ENCODE measurements at places on chromosomes 11 and 22.

GRCh38 chr11:34940026-34940677 is 23.7 kb downstream of the PDHX start:
- no peak for DNase-seq

DNA sequence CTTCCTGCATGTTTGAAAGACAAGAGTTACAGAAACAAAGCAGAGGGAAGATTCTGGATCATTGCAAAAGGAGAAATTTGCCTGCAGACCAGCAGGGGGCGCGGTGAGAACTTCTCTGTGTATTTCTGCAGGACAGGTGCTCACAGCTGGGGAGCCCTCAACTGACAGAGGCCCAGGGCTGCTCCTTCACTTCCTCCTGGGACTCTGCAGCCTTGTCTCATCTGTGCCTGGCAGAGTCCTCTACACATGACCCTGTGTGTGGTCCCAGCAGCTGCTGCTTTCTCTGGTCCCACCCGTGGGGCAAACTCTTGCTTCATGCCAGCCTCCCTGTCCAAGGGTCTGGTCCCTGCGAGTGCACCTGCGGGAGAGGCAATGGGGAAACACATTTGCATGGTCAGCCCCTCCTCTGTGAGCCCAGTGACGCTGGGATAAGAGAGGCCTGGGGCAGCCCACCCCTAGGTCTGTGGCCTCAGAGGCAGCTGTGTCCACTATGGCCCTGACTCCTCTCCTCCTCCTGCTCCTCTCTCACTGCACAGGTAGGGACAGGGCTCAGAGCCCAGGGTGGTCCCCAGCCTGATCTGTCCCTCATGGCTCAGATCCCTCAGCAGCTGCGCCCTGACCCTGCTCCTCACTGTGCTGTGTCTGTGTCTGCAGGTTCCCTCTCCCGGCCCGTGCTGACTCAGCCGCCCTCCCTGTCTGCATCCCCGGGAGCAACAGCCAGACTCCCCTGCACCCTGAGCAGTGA is 43.2 kb upstream of the VPREB1 start:
- DNase-seq, result no peak

GRCh38 chr11:128467041-128467440 is 120.3 kb downstream of the ETS1 start:
- no peak for DNase-seq

DNA sequence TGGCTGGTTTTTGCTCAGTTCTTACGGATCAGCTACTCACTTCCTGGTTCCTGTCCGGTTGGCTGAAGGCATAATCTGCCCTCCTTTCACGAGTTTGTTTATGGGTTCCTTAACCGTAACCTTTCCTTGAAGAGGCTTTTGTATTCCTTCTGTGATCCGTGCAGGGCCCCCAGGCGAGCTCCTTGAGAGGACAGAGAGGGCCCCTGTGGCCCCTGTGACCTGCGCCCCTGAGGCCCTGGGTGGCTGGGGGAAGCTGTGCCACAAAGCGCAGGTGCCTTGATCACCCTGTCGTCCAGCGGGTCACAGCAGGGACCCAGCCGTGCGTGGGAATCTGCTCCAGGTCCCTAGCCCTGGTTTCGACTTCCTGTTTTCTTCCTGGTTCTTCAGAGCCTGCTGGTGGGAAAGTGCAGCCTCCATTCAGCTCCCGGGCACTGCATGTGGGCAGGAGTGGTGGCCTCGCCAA is 27.8 kb upstream of the FADD start:
- no peak for DNase-seq

DNA sequence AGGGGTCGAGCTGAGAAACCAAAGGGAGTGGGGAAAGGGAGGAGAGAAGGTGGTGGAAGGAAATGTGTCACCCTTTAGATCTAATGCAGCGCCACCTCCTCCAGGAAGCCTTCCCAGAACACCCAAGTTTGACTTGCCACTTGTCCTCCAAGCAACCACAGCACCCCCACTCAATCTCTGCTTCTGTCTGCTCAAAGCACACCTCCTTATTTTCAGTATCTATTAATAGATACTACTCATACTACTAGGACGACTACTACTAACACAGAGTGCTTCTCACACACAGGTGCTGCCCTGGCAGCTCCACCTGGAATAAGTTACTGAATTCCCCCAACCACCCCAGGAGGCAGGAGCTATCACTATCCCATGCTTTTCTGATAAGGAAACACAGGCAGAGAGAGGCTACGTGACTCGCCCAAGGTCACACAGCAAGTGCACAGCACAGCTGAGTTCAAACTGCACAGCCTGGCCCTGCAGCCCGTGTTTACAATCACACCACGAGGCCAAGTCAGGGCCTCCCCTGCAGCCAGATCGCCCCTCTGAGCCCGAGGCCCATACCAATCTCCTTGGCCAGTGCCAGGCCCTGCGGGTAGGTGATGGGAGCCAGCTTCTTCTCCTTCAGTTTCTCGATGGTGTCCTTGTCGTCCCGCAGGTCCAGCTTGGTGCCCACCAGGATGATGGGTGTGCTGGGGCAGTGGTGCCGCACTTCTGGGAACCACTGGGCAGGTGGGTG is 13.2 kb downstream of the RAC2 start:
- peak; percentile 45 for DNase-seq

DNA sequence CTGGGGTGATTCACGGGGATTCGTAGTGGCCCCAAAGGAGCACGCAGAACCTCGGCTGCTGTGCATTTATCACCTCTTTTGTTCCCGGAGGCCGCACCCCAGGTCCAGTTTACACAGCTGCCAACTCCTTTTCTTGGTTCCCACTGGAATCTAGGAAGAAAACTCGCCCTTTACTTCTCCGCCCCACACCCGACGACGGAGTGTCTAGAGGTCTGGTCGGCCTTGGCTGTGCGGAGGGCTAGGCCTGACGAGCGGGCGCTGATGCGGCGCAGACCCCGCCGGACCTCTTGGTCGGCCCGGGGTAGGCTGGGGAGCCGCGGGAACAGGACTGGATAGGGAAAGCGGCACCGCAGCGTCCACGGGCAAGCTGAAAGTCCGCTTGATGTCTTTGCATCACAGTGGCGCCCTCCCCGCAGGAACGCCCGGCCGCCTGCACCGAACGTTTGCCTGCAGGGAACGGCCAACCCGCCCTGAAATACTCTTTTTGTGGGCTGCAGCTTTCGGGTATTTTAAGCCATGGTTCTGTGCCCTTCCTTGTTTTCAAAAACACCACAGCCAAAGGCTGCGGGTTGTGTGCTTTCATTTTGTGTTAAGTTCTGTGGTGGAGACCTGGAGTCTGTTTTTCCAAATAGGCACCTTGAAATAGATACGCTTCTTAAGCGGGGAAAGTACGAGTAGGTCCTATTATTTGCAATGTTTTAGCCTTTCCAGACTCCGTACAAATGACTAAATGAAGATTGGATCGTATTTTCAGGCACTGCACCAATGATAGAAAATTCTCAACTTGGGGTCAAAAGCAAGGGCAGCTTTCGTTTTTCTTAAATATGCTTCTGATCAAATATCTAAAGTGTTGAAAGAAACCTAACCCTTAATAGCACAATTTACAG is 829 bp upstream of the ZBED5 start:
- DNase-seq, result peak; percentile 52

DNA sequence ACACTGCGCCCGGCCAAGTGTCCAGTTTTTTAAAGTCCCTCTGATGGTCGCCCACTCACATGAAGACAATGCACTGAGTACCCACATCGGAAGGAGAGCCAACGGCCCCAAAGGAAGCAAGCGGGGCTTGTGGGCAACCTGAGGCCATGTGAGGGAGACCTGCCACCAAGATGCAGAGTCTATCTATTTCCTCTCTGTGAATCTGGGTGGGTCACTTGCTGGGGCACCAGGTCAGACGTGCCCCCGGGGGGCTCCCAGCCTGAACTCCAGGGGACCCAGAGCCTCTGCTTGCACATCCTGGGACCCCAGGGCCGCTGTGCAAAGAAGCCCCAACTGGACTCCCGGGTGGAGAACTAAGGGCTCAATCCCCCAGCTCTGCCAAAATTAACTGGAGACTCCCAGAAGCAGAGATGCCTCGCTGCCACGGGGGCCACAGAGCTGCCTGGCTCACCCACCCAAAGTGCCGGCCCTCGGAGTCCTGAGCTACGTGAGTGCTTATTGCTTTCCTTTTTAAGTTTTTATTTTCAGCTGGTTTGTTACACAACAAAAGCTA is 106.4 kb downstream of the BRD1 start:
- no peak for DNase-seq

- DNase-seq, result no peak
Measured at GRCh38 chr11:2963112-2963754, 28.9 kb downstream of the NAP1L4 start.

GRCh38 chr11:19121646-19122045 is 4.7 kb downstream of the ZDHHC13 start:
- peak; percentile 5 for DNase-seq

DNA sequence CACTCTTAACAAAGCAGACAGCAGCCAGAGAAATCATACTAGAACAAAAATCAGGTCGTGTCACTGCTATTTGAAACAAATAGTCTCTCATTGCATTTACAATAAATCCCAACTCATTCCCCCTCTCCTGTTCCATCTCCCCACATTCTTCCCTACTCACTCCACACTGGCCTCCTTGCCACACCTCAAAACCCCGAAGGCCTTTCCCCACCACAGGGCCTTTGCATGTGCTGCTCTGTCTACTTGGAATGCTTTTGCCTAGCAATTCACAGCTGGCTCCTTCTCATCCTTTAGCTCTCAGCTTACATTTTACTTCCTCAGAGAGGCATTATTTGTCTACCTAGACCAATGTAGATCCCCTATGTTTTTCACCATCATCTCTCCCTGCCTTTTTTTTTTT is 6.3 kb upstream of the THOC5 start:
- no peak for DNase-seq

DNA sequence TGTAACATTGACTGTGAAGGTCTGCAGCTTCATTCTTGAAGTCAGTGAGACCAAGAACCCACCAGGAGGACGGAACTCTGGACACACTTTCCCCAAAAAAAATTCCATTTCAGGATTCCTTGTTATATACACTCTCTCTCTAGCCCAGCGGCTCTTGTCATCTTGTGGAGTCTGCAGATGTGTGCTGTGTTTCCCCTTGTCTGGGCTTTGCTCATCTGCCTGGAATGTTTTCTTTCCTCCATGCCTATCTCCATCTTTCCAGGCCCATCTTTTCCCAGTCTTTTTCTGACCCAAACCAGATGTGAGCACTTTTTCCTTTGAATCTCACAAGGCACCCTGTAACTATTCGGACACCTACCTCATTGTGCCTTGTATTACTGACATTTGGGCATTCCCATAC is 5.1 kb upstream of the DRG1 start:
- no peak for DNase-seq

DNA sequence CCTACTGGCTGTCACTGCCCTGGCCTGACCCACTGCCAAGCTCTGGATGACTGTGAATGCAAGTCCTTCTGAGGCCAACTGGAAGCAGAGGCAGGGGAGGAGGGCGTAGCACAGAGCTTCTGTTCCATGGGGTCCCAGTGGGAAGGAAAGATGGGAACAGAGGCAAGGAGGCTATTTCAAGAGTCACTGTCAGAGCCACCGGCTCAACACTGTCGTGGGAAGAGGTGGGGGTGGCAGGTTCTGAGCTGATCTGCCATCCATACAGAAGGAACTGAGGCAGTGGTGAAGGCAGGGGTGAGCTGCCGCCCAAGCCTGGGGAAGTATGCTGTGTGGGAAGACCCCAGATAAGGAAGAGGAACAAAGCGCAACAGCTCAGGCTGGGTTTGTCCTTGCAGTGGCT is 54.7 kb downstream of the SGSM3 start:
- no peak for DNase-seq

DNA sequence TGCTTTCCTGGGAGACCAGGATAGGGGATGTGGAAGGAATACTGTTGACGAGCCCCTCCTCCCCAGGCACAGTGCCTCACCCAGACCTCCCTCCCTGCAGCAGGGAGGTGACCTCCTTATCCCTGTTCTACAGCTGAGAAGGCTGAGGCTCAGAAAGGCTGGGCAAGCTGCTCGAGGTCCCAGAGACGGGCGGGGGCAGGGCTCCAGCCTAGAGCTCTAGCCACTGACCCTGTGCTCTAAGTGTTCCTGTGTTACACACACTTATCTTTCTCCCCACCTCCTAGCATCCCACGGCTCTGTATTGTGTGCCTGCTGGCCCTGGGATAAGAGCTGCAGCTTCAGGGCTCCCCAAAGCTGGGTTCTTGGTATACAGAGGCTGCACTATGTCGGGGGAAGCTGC is 7.9 kb downstream of the CCDC134 start:
- DNase-seq, result no peak

GRCh38 chr22:36726007-36726380 is 22.4 kb upstream of the CACNG2 start:
- DNase-seq, result no peak

GRCh38 chr11:11579012-11579988 is 42.5 kb downstream of the GALNT18 start:
- no peak for DNase-seq

GRCh38 chr22:38570779-38571364 is 889 bp upstream of the DMC1 start:
- DNase-seq, result peak; percentile 20

DNA sequence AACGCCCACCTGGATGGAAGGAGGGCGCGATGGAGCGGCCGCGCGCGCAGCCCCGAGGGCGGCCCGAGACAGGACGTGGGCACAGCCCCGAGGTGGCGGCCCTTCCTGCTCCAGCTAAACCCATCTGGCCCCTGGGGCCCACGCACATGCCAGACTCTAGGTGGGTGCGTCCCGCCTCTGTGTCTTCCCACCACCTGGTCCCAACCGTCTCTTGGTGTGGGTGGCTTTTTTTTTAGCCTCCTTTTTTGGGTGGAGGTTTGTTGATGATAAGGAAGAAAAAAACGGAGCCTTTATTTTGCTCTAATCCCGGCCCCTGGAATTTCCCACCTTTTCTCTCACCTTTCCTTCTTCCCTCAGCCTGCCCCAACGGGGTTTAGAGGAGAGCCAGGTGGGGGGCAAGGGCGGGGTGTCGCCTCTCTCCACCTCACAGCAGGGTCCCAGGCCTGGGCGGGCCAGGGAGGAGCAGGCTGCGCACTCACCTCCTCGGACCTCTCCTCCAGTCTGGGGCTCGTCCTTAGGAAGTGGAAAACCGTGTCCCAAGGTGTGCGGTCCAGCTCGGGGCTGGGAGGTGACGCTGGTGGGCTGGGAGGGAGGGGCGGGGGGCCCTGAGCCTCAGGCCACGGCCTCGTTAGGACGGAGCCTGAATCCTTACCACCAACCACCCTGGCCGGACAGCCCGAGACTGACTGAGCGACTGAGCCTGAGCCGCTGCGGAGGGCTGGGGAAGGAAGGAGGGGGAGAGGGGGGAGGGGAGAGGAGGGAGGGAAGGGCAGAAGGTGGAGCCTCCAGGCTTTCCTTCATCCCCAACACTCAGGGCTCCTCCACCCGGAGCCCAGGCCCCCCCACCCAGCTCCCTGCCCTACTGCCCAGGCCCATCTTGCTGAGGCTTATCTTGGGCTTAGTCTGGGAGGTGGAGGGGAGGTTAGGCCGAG is at the start of gene SOX10:
Gene SOX10, minus strand, starts transcription at position 696 of the 932 bp plus-strand sequence. CDS start 771 bp downstream, outside the sequence.
- no peak for DNase-seq

DNA sequence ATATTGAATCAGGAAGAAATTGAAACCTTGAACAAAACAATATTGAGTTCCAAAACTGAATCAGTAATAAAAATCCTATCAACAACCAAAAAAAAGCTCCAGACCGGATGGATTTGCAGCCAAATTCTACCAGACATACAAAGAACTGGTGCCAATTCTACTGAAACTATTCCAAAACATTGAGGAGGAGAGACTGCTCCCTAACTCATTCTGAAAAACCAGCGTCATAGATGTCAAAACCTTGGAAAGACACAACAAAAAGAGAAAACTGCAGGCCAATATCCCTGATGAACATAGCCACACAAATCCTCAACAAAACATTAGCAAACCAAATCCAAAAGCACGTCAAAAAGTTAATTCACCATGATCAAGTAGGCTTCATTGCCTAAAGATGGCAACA is 353.8 kb downstream of the TMEM135 start:
- no peak for DNase-seq

GRCh38 chr11:47127213-47127612 is 49.5 kb downstream of the ARFGAP2 start:
- no peak for DNase-seq

GRCh38 chr11:134181707-134182106 is 42.1 kb downstream of the NCAPD3 start:
- no peak for DNase-seq
